CD8-positive, alpha-beta memory T cell (primary cell): ENCODE measurements at places on chromosomes 4 and X.

GRCh38 chr4:107950746-107951540 lies 19.6 kb downstream of the CYP2U1 start:
- no peaks in the 10 kb centered on the region for H3K27me3 ChIP-seq
- H3K4me1 ChIP-seq: no peaks in the 10 kb centered on the region
- H3K4me3 ChIP-seq: no peak overlapping the region
- no peak for DNase-seq
- H3K36me3 ChIP-seq: no peaks in the 10 kb centered on the region

DNA sequence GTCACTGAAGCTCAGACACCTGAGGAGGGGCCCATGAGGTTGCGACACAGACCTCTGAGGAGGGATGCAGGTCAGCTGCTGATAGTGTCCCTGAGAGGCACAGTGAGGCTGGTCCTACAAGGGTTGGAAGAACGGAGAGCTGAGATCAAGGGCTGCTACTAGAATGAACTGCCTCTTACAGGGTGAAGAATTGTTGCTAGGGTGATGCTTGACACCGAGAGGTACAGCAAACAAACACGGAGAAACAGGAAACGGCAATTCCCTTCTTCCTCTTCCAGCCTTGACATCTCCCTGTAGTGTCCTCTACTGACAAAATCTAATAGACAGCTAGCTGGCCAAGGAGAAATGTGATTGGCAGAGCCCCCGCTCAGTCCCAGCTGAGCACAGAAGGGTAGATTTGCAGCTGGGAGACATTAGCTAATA lies 11.8 kb upstream of the HPGDS start:
- no peak for DNase-seq
- H3K4me1 ChIP-seq: no peaks in the 10 kb centered on the region
- no peak overlapping the region for H3K4me3 ChIP-seq
- no peaks in the 10 kb centered on the region for H3K36me3 ChIP-seq

- H3K27me3 ChIP-seq: no peaks in the 10 kb centered on the region
- H3K4me1 ChIP-seq: no peaks in the 10 kb centered on the region
- no peak for DNase-seq
- H3K27ac ChIP-seq: no peak overlapping the region
- no peak overlapping the region for H3K4me3 ChIP-seq
- H3K36me3 ChIP-seq: no peaks in the 10 kb centered on the region
Observed at GRCh38 chrX:8657883-8658282, 74.1 kb downstream of the ANOS1 start.

GRCh38 chrX:26442340-26442739 lies 226.4 kb downstream of the MAGEB5 start:
- no peak overlapping the region for H3K4me3 ChIP-seq
- H3K36me3 ChIP-seq: no peaks in the 10 kb centered on the region
- H3K4me1 ChIP-seq: no peaks in the 10 kb centered on the region
- H3K27me3 ChIP-seq: no peaks in the 10 kb centered on the region
- no peak for DNase-seq
